Activated B cell treated with CpG ODN at 0.5 μM for 24 hours (primary cell): ENCODE measurements at places on chromosomes 16 and 17. TPM values are rescaled to one million over a fixed set of nuclear protein-coding genes. Genes with fewer than 3 reads are reported as not detected.
A peak's percentile ranks its signal among the peaks of the same experiment; 100 is the strongest.

SLC38A8 gene
- total RNA-seq: not detected in 2 replicates

KCNJ18 gene
- total RNA-seq: not detected in 2 replicates

GRCh38 chr17:71342737-71343136 lies 778.1 kb upstream of the SOX9 start:
- no peaks in the 10 kb centered on the region for H3K27me3 ChIP-seq
- no peak for DNase-seq
- H3K4me1 ChIP-seq: no peaks in the 10 kb centered on the region
- H3K36me3 ChIP-seq: no peaks in the 10 kb centered on the region
- H3K27ac ChIP-seq: no peak overlapping the region
- H3K4me3 ChIP-seq: no peak overlapping the region

DNA sequence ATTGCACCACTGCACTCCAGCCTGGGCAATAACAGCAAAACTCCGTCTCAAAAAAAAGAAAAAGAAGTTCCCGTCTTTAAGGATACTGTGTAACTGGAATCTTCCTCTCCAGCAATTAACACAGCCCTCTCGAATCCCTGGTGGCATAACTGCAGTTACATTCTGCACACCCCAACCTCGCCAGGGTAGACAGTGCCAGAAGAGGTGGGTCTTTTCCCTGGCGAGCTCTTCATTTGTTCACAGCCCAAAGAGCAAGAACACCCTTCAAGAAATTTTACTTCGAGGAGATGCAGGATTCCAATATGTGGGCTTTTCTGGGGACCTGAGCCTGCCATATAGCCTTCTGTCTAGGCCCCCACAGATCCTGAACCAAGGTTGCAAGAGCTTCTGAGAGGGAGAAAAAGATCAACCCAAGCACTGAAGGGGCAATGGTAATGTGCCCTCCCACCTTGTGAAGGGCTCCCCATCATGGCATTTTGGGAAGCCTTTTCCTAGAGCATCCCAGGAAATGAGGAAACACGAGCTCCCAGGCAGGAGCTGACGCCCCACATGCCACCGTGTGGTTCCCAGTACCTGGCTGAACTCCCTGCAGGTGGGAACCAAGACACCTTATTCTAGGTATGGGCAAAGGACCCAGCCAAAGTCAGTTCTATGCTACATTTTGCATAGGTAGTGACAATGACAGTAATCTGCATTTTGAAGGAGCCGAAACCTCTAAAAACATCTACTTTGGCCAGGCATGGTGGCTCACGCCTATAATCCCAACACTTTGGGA lies 26.9 kb downstream of the TK2 start:
- peak overlapping the region; percentile 93 for H3K27ac ChIP-seq
- H3K27me3 ChIP-seq: no peaks in the 10 kb centered on the region
- H3K4me1 ChIP-seq: peaks cover 89% of the 10 kb centered on the region
- H3K36me3 ChIP-seq: peaks cover 1% of the 10 kb centered on the region
- no peak for DNase-seq
- peak overlapping the region; percentile 75 for H3K4me3 ChIP-seq

DNA sequence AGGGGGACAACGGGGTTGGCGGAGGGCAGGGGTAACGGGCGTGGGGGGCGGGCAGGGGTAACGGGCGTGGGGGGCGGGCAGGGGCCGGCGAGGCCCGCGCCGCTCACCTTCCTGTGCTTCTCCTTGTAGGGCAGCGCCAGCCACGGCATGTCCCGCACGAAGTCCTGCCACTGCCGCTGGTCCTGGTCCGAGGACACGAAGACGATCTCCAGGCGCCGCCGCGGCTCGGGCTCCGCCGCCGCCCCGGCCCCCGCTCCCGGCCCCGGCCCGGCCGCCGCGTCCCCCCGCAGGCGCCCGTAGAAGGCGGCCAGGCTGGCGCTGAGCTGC lies 401 bp downstream of the NXN start:
- H3K36me3 ChIP-seq: no peaks in the 10 kb centered on the region
- peaks cover 19% of the 10 kb centered on the region for H3K4me1 ChIP-seq
- H3K27me3 ChIP-seq: peaks cover 25% of the 10 kb centered on the region
- H3K4me3 ChIP-seq: peak overlapping the region; percentile 35
- no peak overlapping the region for H3K27ac ChIP-seq

DNA sequence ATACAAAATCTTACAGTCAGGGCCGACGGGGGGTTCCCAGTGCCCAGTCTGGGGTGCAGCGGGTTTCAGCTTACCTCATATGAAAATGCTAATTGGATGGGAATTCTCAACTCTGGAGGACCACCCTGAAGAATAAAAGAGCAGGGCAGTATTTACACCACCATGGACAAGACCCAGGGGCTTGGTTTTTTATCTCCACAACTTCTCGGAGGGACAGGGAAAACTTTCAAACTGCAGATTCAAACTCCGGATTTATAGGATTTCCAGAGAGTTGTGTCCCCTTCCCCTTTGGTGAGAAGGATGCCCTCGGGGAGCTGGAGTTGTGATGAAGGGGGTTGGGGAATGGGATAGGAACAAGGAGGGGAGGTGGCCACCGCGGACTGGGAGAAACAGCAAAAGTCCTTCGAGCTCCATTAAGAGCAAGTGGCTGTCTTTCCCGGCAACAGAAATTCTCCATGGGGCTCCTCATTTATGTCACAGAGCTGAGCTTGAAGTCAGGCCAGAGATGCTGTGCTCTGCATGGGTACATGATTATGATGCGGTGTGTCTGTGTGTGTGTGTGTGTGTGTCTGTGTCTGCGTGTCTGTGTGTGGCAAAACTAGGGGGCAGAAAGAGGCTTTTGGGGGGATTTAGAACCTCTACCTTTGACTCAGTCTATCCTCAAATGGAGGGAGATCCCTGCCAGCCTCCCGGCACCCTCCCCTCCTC lies 15.7 kb downstream of the FOXL1 start:
- H3K27me3 ChIP-seq: peaks cover 47% of the 10 kb centered on the region
- DNase-seq: no peak
- H3K27ac ChIP-seq: no peak overlapping the region
- no peak overlapping the region for H3K4me3 ChIP-seq
- no peaks in the 10 kb centered on the region for H3K36me3 ChIP-seq

GRCh38 chr16:75289189-75289588 lies 37.8 kb upstream of the BCAR1 start:
- peaks cover 45% of the 10 kb centered on the region for H3K36me3 ChIP-seq
- H3K4me3 ChIP-seq: no peak overlapping the region
- DNase-seq: no peak

CD2BP2 gene
- total RNA-seq: 87.8 and 88.0 TPM in 2 replicates

AMDHD2 gene
- total RNA-seq: 65.5 and 90.8 TPM in 2 replicates

DNA sequence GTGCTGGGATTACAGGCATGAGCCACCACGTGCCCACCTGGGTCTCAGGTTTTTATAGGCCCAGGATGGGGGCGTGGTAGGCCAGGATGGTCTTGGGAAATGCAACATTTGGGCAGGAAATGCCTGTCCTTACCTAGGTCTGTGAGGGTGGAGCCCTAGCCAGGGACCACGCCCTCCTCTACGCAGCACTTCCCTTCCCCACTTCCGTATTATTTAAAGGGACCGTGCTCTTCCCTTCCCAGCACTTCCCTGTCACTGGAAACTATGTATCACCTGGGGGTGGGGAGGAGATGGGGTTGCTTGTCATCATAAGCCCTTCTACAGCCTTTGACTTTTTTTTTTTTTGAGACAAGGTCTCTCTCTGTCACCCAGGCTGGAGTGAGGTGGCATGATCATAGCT lies 238.9 kb upstream of the NLRP1 start:
- H3K36me3 ChIP-seq: no peaks in the 10 kb centered on the region
- DNase-seq: no peak
- peaks cover 8% of the 10 kb centered on the region for H3K27me3 ChIP-seq
- H3K27ac ChIP-seq: no peak overlapping the region
- H3K4me3 ChIP-seq: no peak overlapping the region

- no peak for DNase-seq
- no peak overlapping the region for H3K4me3 ChIP-seq
- no peaks in the 10 kb centered on the region for H3K36me3 ChIP-seq
- no peak overlapping the region for H3K27ac ChIP-seq
- no peaks in the 10 kb centered on the region for H3K4me1 ChIP-seq
Measured at GRCh38 chr17:42629411-42630009, 20.0 kb downstream of the TUBG1 start.

BBS2 gene
- 25.5 and 32.3 TPM in 2 replicates for total RNA-seq

- H3K4me3 ChIP-seq: no peak overlapping the region
- no peak for DNase-seq
- no peaks in the 10 kb centered on the region for H3K4me1 ChIP-seq
Measured at GRCh38 chr16:77220427-77220826, 21.2 kb downstream of the SYCE1L start.

TEKT1 gene
- total RNA-seq: not detected in 2 replicates

CCL18 gene
- not detected in 2 replicates for total RNA-seq

DNA sequence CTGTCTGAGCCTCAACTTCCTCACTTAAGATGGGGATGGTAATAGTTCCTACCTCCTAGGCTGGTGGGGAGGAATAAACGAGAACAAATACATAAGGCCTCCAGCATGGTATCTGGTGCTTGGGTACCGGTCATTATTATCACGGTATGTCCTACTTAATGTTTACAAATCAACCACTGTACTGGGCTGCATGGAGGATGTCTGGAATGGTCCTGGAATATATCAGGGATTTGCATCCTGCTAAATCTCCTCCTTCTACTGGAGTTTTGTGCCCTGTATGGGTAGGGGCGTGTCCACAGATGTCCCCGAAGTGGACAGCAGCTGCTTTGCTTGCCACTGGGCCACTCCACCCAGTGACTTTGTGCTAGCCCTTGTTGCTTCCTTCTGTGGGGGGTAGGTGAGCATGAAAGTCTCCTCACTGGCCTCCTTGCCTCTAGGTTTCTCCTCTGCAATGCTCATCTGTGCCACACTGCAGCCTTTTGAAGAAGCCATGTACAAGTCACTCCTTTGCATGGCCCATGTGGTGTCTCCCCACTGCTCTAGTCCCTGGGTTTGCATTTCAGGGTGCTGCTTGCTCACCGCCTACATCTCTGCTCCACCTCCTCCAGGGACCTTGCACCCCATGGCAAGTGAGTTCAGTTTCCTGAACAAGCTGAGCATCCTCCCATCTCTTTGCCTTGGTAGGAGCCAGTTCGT lies 2.2 kb upstream of the CMIP start:
- H3K27ac ChIP-seq: peak overlapping the region; percentile 32
- peaks cover 22% of the 10 kb centered on the region for H3K4me1 ChIP-seq
- H3K36me3 ChIP-seq: peaks cover 5% of the 10 kb centered on the region

SOX9 gene
- 0.07 TPM in 2 replicates for total RNA-seq

MRC2 gene
- total RNA-seq: 0.10 and 0.11 TPM in 2 replicates

- DNase-seq: no peak
- H3K4me1 ChIP-seq: peaks cover 67% of the 10 kb centered on the region
- peaks cover 59% of the 10 kb centered on the region for H3K36me3 ChIP-seq
- no peaks in the 10 kb centered on the region for H3K27me3 ChIP-seq
- H3K27ac ChIP-seq: peak overlapping the region; percentile 94
Measured at GRCh38 chr17:44214896-44215295, 4.6 kb downstream of the UBTF start.

DNA sequence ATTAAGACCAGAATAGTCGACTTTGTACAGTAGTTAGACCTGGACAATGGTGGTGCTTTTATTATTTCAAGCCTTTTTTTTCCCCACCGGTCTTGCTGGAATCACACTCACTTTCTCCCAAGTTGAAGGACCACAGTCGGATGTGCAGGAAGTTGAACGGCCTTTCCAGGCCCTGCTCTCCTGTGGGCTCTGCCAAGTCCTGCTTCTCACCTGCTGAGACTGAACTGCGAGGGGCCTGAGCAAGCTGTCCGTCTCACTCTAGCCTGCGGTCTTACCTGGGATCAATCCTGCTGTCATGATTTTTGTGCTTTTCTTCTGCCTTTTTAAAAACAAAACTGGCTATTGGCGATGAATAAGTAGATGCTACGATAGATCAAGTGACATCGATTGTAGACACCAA lies 1.3 kb downstream of the TLCD3A start:
- H3K36me3 ChIP-seq: no peaks in the 10 kb centered on the region
- no peak for DNase-seq
- peak overlapping the region; percentile 87 for H3K4me3 ChIP-seq
- H3K27me3 ChIP-seq: no peaks in the 10 kb centered on the region
- no peak overlapping the region for H3K27ac ChIP-seq
- H3K4me1 ChIP-seq: peaks cover 8% of the 10 kb centered on the region

- no peak overlapping the region for H3K4me3 ChIP-seq
- no peaks in the 10 kb centered on the region for H3K27me3 ChIP-seq
- peaks cover 9% of the 10 kb centered on the region for H3K4me1 ChIP-seq
- peaks cover 97% of the 10 kb centered on the region for H3K36me3 ChIP-seq
- DNase-seq: no peak
Measured at GRCh38 chr17:50386510-50386909, 10.8 kb downstream of the LRRC59 start.
